ENCODE measurements at places on chromosomes 6 and 20. TPM values are rescaled to one million over a fixed set of nuclear protein-coding genes. Genes with fewer than 3 reads are reported as not detected.

- no peak for DNase-seq
Measured at GRCh38 chr6:129181001-129181400, 298.1 kb downstream of the LAMA2 start.

DNA sequence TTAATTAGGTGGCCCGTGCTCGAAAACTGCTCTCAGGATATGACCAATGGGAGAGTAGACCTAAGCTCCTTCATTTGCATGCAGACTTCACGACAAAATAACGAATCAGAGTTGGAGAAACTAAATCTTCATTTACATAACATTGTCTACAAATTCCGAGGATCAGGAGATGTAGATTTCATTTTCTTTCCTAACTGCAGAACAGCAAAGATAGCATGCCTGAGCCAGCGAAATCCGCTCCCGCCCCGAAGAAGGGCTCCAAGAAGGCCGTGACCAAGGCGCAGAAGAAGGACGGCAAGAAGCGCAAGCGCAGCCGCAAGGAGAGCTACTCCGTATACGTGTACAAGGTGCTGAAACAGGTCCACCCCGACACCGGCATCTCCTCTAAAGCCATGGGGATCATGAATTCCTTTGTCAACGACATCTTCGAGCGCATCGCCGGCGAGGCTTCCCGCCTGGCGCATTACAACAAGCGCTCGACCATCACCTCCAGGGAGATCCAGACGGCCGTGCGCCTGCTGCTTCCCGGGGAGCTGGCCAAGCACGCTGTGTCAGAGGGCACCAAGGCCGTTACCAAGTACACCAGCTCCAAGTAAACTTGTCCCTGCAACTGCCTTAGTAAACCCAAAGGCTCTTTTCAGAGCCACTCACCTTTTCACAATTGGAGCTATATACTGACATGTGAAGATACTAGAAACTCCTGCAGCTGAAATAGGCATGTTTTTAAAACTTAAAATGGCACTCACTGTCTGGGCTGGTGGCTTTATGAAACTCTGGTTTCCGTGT lies 96.5 kb downstream of the HFE start:
- DNase-seq = peak; percentile 87

DNA sequence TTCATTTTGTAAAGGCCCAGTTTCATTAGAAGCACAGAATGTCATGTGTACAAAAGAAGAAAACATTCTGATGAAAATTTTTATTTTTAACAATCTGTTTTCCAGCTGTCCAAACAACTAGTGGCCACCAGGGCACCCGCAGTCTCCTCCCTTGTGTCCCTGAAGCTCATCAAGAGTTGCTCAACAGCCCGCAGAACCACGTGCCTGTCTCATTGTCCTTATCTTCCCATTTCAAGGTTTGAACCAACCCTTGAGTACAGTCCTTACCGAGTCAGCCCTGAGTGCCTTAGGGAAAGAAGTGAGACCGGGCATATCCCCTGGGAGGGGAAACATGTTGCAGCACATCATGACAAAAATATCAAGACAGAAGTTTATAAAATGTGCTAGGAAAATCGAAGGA lies 15.9 kb upstream of the ZNF133 start:
- DNase-seq = no peak

The FILIP1 gene
- 34.4 TPM for total RNA-seq

DNA sequence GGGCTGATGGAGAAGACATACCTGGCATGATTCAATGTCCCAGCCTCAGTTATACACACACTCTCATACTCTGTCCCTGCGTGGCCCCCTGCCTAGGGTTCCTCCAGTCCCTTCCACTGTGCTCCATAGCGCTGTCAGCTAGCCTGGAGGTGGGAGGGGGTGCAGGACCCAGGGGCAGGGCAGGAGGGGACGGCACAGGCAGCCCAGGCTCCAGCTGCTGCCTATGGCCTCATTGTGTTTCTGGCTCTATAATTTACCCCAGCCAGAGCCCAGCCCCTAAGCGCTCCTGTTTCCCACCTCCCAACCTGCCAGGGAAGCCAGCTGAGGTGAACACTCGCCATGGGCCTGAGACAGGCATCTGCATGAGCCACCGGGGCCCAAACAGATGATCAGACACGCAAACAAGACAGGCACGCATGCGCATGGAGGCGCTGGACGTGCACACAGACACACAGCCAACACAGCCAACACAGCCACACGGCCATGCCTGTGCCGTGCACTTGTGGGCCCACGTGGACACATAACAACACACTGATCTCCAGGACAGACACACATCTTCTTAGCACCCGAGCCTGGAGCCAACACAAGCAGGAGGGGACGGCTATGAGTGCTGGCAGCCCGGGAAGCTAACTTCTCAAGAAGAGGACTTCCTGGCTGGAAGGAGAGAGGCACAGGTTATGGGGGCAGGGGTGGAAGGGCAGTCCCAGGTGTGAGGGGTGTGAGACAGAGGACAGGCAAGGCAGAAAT lies 124.9 kb downstream of the GRM4 start:
- DNase-seq = peak; percentile 61

The TFAP2A gene
- 0.23 TPM for total RNA-seq

DNA sequence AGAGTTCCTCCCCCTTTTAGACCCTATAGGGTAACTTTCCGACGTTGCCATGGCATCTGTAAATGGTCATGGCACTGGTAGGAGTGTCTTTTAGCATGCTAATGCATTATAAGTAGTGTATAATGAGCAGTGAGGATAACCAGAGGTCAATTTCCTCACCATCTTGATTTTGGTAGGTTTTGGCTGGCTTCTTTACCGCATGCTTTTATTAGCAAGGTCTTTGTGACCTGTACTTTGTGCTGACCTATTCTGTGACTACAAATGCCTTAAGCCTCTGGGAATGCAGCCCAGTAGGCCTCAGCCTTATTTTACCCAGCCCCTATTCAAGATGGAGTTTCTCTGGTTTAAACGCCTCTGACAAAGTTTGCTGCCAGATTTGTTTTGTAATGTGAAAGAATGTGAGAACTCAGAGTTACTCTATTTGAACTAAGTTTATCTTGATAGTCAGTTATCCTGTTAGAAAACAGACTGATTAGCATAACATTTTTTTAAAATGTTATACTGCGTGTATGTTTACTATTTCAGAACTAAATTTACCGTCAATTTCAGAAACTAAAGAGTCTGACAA lies 111.3 kb upstream of the PRSS16 start:
- no peak for DNase-seq

The BPIFB4 gene
- not detected for total RNA-seq

DNA sequence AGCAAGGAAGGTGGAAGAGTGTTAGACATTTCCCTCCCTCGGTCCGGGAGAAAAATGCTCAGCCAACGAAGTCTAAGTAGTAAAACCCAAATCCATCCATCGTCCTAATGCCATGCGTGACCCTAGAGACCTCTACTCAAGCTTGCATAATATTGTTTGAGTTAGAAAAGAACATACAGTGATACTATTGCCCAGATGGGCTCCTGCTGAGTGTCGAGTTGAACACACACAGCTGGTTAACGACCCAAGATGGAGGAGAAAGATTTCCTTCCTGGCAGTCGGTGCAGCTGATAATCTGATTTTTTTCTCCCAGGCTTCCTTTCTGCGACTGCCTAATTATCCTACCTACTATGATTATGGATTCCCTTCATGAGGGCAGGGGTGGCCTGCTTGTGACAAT lies 164.4 kb upstream of the KCNG1 start:
- DNase-seq = no peak

GRCh38 chr6:147528511-147529145 lies 20.1 kb downstream of the SAMD5 start:
- no peak for DNase-seq

- DNase-seq = no peak
Measured at GRCh38 chr6:79305020-79305419, 70.5 kb upstream of the HMGN3 start.

The LRRN4 gene
- 0.36 TPM for total RNA-seq

The CBLN4 gene
- total RNA-seq = 0.54 TPM

The VSX1 gene
- total RNA-seq = not detected

GRCh38 chr6:24322924-24323323 lies 34.9 kb downstream of the DCDC2 start:
- DNase-seq = no peak

GRCh38 chr20:48965189-48965910 lies 43.8 kb downstream of the ARFGEF2 start:
- no peak for DNase-seq

GRCh38 chr20:50333812-50334211 lies 143.2 kb downstream of the CEBPB start:
- DNase-seq = peak; percentile 46

- DNase-seq = no peak
Measured at GRCh38 chr6:13624871-13625288, 9.7 kb downstream of the NOL7 start.

The ASIP gene
- not detected for total RNA-seq

DNA sequence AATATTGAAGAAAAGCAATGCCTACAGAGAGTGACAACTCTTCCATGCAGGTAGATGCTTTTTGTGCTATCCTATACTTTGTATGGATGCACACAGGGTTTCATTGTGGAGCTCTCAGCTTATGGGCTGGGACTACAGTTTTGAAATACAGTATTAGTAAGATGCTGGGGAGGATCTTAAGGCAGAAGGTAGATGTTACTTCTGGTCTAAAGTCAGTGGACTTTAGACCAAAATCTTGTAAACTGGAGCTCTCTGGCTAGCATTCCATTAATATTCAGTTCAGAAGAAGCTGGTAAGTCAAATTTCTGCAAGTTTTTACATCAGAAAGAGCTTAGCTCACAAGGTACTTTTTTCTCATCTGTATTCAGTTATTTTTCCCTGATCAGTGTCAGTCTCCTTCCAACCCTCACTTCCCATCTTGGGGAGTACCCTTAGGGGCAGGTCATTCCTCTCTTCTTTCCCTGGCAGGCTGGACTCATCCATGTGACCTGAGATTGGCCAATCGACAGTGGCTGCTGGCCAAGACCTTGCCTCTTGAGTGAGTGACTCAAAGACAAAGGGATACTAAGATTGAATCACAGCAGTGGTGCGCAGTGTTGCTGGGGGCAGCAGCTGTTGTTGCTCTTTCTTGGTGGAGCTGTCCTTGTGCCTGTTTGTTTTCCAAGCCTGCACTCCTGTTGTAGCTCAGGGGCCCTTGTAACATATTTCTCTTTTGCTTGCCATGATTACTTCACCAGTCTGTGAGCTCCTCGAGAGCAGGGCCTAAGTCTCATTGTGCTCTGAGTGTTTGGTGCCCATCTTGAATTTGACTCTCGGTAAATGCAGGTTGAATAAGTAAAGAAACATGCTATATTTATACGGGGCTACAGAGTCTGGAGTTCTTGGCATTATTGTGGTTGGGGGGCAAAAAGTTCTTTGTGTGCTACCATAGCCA lies 2.8 kb upstream of the PHF20 start:
- DNase-seq = peak; percentile 96

GRCh38 chr20:64254571-64255360 lies 782 bp upstream of the PCMTD2 start:
- DNase-seq = no peak

GRCh38 chr6:31465718-31466117 lies 32.2 kb upstream of the MICB start:
- no peak for DNase-seq

- DNase-seq = no peak
Measured at GRCh38 chr6:53746442-53747103, 48.2 kb upstream of the LRRC1 start.

GRCh38 chr6:73719046-73719445 lies 23.0 kb downstream of the CD109 start:
- DNase-seq = no peak

GRCh38 chr6:15713325-15713724 lies 50.5 kb upstream of the DTNBP1 start:
- DNase-seq = no peak

The CNKSR3 gene
- total RNA-seq = 41.2 TPM

The MAP7 gene
- 3.3 TPM for total RNA-seq
